ENCODE measurements at places on chromosomes 7 and 10.

DNA sequence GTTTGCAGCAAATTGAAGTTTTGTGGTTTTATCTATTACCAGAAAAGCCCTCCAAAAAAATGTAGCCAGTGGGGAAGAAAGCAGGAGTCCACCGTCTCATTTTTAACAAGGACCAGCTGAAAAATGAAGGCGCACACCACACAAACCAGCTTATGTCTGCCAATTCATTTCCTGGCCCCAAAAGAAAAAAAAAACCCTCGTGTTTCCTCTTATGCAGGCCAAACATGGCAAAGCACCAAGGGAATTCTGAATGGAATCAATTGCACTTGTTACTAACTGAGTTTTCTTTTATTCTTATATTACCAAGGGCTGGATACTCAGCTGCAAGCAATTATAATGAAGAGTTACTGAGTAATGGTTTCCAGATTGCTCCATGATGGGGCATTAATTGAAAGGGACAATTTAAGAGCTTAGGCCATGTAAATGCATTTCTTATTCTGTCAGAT is 428.3 kb upstream of the NPVF start:
- DNase-seq = no peak

- DNase-seq = no peak
Observed at GRCh38 chr7:111210996-111211395, 120.1 kb downstream of the LRRN3 start.

GRCh38 chr7:45511721-45512597 is 62.2 kb upstream of the ADCY1 start:
- no peak for DNase-seq

GRCh38 chr7:86939197-86939814 is 120.1 kb downstream of the ELAPOR2 start:
- peak; percentile 76 for DNase-seq

DNA sequence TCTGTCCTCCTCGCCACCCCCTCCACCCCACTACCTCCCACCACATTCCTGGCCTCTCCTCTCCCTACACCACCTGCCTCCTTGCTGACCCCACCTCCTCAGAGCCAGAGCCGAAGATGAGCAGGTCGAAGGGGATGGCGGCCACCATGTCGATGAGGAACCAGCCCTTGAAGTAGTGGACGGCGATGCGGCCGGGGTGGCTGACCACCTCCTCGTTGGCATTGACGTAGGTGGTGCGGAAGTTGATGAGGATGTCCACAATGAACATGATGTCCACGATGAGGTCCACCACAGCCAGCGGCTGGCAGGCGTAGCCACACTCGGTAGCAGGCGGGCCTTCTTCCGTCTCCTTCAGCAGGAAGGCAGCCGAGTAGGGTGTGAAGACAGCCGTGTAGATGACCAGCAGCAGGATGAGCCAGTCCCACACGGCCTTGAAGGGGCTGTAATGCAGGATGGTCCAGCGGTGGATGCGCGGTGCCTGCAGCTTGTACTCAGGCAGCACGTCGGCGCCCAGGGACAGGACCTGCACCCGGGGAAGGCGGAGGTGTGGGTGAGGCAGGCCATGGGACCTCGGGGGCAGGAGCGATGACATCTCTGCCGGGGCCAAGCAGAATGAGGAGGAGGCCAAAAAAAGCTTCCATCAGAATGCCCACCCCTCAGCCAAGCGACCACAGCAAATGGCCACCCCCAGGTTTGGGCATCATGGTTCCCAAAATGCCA is 25.6 kb downstream of the KCNH2 start:
- no peak for DNase-seq

DNA sequence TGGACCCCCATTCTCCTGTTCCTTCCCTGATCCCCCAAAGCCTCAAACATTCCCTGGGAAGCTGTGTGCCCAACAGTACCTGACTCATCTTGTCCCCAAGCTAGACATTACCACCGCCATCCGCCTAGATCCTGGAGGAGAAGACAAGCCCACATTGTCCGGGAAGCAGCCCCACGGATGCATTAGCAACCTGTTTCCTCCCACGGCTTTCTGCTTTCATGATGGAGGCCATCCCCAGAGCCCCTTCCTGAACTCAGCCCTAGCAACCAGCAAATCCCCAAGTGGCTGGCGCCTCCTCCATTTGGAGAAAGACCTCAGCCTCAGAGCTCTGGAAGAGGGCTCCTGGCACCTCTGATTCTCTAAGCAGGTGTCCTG is 2.3 kb upstream of the SLC29A3 start:
- no peak for DNase-seq

- no peak for DNase-seq
Observed at GRCh38 chr10:101850749-101851148, 7.1 kb upstream of the KCNIP2 start.

- DNase-seq = no peak
Observed at GRCh38 chr10:13270877-13271551, 28.9 kb downstream of the PHYH start.

DNA sequence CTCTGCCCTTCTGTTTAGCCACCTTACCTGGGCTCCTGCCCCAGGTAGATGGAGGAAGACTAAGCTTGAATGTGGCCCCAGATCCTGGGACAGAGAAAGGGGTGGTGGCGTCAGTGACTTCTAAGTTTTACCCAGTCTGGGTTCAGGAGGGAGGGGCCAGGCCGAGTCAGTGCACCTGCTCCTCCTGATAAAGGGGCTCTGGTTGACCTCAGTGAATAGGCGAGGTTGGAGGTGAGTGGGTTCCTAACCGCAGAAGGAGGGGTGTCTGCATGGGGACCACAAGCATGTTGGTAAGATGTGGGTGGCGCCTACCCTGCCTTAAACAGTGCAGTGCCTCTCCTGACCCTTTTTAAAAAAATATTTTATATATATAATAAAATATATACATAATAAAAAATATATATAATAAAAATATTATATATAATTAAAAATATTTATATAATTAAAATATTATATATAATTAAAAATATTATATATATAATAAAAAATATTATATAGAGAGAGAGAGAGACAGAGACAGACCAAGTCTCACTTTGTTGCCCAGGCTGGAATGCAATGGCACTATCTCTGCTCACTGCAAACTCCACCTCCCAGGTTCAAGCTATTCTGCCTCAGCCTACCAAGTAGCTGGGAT is 97.3 kb upstream of the GTF2I start:
- no peak for DNase-seq

DNA sequence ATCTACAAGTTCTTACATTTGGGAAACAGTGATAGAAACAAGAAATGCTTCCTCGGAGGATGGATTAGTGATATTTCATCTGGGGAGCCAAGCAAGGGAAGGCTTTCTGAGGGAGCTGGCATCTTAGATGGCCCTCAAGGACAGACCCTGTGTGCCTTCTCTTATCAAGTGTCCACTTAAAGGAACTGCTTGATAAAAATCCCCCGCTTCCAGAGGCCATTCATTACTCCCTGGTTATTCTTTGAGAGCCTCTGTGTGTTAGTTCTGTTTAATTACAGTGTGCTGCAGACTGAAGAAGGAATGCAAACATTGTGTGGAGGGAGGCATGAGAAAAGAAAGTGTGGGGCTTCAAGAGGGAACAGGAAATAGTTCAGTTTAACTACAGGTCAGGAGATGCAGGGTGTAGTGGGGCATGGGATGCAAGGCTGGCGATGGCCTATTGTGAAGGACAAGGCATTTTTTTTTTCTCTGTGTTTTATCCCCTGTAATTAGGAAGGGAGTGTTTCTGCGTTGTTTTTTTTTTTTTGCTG is 145.4 kb downstream of the SNX10 start:
- DNase-seq = no peak

DNA sequence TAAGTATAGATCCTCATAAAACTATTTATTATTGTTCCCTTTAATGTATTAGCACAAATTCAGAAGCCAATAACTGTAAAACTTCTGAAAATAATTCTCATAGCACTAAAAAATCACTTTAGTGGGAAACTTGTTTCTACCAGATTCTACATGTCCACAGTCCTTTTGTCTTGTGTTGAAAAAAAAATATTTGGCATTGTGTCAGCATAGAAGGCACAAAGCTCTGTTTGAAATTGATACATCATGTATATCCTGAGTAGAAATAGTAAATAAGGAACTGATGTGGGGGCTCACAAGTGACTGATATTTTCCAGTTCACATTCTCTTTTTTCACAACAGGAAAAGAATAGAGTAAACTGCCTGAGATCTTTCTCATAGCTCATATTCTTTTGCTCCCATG is 134.6 kb downstream of the GRM3 start:
- DNase-seq = no peak

- DNase-seq = peak; percentile 18
Observed at GRCh38 chr10:7243873-7244272, 167.0 kb downstream of the SFMBT2 start.

DNA sequence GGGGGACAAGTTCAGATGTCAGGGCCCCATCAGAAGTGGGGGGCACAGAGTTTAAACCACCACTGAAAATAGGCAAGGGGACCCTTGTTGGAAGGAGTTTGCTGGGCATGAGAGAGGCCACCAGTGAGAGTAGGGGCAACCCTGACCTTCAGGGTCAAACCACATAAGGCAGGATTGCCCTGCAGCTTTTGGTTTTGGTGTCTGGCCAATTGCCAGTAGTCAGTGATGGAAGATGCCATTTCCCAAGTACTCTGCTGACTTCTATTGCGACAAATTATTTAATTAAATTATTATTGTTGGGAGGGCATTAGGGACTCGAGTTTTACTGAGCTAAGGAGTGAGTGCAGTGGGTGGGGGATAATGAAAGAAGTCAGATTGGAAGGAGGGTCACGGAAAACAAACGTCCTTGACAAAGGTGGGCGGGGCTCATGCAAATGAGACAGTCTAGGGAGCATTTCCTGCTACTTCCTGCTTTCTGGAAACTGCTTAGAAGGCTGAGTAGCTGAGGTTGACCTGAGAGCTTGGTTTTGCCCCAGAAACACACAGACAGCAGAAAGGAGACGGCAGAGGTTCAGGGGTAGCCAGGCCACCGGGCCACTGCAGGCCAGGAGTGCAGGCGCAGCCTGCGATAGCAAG is 74.2 kb upstream of the ANLN start:
- peak; percentile 60 for DNase-seq

DNA sequence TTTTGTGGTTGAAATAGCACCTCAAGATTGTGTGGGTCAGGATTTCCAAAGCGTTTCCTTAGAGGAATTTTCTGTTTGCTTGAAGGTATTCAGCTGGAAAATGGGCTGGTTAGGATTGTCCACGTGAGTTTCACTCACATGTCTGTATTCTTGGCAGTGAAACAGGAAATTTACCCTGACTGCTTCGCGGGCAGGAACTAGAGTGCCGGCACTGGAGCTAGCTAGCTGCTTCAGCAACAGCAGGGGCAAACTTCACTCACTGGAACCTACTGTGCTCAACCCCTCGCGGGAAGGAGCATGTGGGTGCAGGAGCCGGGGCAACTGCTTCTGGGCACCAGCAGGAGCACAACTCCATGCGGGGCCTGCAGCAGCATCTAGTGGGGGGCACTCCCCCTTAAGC is 38.0 kb upstream of the RTKN2 start:
- DNase-seq = peak; percentile 21

DNA sequence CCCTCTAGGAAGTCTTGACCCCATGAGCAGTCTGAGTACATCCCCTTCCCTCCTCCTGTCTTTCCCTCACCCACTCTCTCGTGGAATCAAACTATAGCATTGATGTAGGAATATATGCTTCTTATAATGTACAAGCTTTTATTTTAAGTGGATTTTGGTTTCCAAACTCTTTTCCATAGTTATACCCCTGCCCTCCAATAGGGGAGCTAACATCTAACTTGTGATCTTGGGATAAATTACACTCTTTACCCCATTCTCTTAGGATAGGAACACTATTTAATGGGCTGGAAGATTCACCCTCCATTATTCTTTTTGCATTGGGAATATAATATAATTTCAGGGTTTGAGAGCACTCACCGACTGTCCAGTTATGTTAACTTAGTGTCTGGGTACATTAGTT is 465.9 kb downstream of the GATA3 start:
- no peak for DNase-seq

- no peak for DNase-seq
Observed at GRCh38 chr10:78472551-78472890, 438.9 kb downstream of the RPS24 start.
